ENCODE measurements at places on chromosomes 7 and 10. TPM values are rescaled to one million over a fixed set of nuclear protein-coding genes. Genes with fewer than 3 reads are reported as not detected.

SMO gene
- total RNA-seq, result 15.8 TPM

PNLIPRP1 gene
- total RNA-seq, result 2.1 TPM

MOGAT3 gene
- total RNA-seq, result 0.14 TPM

TRA2A gene
- total RNA-seq, result 57.1 TPM

UTF1 gene
- not detected for total RNA-seq

CPA2 gene
- 3.3 TPM for total RNA-seq

RPEL1 gene
- 0.09 TPM for total RNA-seq

MSMB gene
- 15.8 TPM for total RNA-seq

C10orf62 gene
- total RNA-seq, result 1.0 TPM

Data from mucosa of gallbladder (tissue), 1 donor.